Astrocyte of the spinal cord (primary cell): ENCODE measurements at places on chromosomes 12 and 14.
A peak's percentile ranks its signal among the peaks of the same experiment; 100 is the strongest.

DNA sequence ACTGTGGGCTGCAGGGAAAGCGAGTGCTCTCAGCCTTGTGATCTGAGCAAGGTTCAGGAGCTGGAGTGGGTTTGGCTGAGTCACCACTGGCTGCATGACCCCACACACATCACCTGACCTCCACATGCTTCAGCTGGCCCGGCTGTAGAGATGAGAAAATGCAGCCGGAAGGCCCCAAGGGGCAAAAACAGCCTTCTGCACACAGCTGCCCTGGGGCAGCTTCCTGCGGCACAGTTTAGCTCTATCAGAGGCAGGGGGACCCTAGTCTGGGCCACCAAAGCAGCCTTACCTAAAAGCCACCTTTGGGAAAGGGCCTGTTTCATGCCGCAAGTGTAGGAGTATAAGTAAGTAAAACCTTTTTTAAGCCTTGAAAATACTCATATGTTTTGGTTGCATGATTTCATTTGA, 123.3 kb downstream of the SSPN start:
- DNase-seq = peak; percentile 78

- peak; percentile 20 for DNase-seq
These were observed 117.3 kb upstream of the ARID2 start for GRCh38 chr12:45612044-45612794.

DNA sequence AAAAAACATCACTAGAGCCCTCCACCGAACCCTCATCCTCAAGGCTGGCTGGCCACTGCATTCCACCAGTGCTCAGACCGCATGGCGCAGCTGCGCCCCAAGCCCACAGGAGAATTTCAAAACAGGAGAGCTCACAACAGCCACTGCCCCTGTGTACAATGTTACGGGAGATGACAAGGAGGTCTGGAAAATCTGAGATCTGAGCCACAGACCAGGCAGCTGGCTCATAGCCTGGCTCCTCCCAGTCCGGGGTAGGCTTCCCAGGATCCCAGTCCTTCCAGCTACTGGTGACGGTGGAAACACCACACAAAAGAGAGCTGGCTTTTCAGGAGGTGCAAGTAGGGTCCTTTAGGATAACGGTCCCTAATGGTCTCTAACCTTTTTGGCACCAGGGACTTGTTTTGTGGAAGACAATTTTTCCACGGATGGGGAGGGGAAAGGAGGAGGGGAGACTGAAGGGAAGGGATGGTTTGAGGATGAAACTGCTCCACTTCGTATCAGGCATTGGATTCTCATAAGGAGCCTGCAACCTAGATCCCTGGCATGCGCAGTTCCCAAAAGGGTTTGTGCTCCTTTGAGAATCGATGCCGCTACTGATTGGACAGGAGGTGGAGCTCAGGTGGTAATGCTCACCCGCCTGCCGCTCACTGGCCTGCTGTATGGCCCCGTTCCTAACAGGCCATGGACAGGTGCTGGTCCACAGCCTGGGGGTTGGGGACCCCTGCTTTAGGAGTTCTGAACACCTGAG, 23.0 kb upstream of the NRDE2 start:
- no peak for DNase-seq

GRCh38 chr12:49190974-49191373, 2.1 kb upstream of the TUBA1A start:
- DNase-seq = no peak

DNA sequence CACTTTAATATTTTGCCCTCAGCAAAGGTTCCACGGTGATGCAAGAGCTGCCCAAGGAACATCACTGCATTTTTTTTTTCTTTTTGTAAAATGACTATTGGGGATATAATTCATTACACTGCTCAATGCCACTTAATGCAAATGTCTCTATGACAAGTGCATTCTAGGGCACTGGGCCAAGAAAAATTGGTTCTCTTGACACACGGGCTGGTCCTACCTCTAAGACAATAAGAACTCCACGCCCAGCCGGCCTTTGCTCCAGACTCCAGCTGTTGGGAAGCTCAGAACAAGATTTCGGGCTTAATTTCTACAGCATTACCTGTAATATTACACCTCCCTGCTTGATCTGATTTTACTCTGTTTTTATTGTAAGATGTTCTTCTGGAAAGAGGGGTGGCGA, 48.8 kb upstream of the VRK1 start:
- DNase-seq = no peak

- DNase-seq = peak; percentile 39
These were observed 673.8 kb upstream of the MGAT4C start for GRCh38 chr12:86929962-86930361.

- DNase-seq = no peak
These were observed 295.0 kb downstream of the RMST start for GRCh38 chr12:97757481-97758193.

GRCh38 chr14:22982477-22983245, at the start of gene AJUBA:
Gene AJUBA (minus strand): TSS chr14:22982551. CDS start chr14:22982266, 285 bp downstream.
- peak; percentile 93 for DNase-seq

- DNase-seq = no peak
These were observed 9.3 kb upstream of the APPL2 start for GRCh38 chr12:105245291-105245690.

DNA sequence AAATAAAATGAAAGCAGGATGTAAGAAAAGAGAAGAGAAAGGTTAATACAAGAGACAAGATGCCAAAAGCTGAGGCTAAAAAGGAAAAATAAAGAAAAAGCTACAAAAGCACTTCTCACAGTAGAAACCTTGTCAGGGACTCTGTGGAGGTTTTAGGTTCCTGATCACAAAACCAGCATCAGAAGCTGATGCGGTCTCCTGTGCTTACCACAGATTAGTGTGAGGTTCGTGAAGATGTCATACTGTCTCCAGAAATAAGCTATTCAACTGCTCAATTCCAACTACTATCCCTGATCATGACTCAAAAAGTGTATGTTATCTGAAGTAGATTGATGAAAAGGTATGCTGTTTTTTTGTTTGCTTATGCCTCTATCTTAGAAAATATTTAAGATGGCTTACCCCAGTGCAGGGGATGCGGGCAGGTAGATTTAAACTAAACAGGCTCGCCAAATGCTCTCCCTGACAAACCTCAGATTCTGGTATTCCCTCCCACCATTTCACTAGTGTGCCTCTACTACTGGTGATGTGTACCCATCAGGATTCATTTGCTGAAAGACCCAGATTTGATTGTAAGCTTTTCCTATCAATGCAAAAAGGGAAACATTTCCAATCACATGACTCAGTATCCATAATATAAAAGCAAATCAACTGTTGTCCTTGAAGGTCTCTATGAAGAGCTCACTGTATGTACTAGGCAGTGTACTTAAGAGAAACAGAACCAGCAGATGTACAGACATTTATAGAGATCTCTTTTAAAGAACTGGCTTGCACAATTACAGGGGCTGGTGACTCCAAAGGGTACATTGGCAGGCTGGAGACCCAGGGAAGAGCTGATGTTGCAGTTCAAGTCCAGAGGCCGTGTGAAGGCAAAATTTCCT, 169.5 kb upstream of the FOXN3 start:
- DNase-seq = no peak

GRCh38 chr12:62749586-62749985, 185.4 kb downstream of the PPM1H start:
- no peak for DNase-seq

DNA sequence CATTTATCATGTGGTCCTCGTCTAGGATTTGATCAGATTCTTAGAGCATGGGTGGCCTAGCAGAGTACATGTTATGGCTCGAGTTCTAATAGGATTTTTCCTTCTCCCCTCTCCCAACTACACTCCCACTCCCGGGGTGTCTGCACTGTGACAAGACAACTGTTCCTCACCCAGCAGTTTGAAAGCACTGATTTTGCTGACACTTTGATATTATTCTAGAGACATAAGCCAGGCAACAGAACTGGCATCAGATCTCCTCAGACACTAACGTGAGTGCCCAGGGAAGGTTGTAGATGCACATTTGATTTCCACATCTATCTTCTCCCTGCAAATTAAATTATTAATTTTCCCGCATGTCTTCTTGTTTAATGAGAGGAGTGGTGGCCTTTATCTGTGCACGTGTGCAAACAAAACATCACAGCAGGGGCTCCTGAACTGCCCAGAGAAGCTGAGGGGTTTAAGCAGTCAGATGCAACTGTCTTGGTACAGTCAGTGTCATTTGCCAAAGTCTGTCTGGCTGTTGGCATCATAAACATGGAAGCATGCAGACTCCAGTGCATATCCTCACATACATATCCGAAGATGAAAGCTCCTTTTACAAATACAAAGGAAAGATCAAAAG, 491.8 kb downstream of the NPAS3 start:
- no peak for DNase-seq

DNA sequence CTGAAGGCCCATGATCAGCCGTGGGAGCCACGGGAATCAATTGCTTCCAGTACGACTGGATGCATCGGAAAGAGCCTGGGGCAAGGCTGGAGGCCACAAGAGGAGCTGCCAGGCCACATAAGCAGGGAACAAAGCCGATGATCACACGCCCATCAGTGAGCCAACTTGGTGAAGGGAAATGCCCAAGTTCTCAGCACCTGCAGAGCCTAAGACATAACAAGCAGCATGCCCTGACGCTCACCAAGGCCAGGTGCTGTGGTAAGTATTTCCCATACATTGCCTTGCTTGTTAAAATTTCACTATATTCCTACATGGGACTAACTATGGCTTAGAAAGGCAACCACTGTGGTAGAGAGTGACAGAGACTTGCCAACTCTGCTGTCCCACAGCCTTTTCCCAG, 555.9 kb downstream of the BCL11B start:
- no peak for DNase-seq

DNA sequence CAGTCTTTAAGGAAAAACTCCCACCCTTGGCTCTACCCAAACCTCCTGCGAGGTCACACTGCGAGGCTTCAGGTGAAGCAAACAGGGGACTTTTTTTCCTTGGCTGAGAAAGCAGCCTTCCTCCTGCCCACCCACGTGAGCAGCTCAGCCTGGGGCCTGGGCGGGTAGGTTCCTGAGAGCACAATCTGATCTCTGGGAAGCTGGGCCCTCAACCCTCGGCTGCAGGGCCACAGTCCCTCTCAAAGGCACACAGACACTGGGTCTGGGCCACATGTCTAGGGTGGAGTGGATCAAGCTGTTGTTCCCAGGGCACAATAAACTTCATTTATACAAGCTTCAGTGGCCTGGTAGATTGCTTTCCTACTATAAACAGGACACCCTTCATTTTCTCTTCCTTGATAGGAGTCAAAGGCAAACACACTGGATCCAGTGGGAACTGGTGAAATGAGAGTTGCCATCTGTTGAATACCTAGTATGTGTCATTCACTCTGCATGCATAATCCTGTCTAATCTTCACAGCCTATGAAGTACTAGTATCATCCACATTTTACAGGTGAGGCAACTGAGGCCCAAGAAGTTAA, 41.3 kb upstream of the PNMA1 start:
- DNase-seq = no peak

GRCh38 chr12:82146740-82147139, 211.4 kb downstream of the CCDC59 start:
- DNase-seq = no peak

GRCh38 chr12:67315661-67316060, 46.5 kb downstream of the CAND1 start:
- DNase-seq = no peak

- no peak for DNase-seq
These were observed 266.1 kb downstream of the ADGRD1 start for GRCh38 chr12:131219670-131220330.

GRCh38 chr12:76921891-76922664, 43.3 kb upstream of the CSRP2 start:
- DNase-seq = no peak

DNA sequence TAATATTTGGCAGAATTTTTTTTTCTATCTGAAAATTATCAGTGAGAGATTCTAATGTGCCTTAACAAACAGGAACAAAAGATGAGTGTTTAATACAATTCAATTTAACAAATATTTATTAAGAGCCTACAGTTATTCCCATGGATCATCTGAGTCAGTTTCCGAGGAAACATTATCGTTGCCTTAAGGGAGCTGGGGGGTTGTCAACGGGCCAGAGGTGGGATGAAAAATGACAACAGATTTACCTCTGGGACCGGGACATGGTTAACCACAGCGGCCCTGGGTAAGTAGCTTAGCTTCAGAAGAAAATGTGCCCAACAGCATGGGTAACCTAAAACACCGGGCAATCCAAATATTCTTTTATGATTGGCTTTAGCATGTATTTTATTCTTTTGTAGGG, 113.6 kb downstream of the DAD1 start:
- no peak for DNase-seq

DNA sequence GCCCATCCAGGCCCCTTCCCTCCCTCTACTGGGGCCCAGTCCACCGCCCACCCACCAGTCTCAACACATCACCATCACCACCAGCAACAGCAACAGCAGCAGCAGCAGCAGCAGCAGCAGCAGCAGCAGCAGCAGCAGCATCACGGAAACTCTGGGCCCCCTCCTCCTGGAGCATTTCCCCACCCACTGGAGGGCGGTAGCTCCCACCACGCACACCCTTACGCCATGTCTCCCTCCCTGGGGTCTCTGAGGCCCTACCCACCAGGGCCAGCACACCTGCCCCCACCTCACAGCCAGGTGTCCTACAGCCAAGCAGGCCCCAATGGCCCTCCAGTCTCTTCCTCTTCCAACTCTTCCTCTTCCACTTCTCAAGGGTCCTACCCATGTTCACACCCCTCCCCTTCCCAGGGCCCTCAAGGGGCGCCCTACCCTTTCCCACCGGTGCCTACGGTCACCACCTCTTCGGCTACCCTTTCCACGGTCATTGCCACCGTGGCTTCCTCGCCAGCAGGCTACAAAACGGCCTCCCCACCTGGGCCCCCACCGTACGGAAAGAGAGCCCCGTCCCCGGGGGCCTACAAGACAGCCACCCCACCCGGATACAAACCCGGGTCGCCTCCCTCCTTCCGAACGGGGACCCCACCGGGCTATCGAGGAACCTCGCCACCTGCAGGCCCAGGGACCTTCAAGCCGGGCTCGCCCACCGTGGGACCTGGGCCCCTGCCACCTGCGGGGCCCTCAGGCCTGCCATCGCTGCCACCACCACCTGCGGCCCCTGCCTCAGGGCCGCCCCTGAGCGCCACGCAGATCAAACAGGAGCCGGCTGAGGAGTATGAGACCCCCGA, 6.8 kb upstream of the RNU7-1 start:
- DNase-seq = no peak

- DNase-seq = peak; percentile 65
These were observed 30.7 kb downstream of the CEP290 start for GRCh38 chr12:88111074-88111652.

GRCh38 chr12:72189266-72189665, 82.9 kb upstream of the TRHDE start:
- no peak for DNase-seq

- DNase-seq = no peak
These were observed 155.1 kb downstream of the SYT1 start for GRCh38 chr12:79019672-79020071.

- DNase-seq = no peak
These were observed at the start of gene PPP1R1A for GRCh38 chr12:54588110-54588889. Gene PPP1R1A (minus strand): TSS chr12:54588659. CDS start chr12:54588488, 171 bp downstream.
